Sigmoid colon (tissue), 7 donors: ENCODE measurements at places on chromosomes 12 and 14. TPM values are rescaled to one million over a fixed set of nuclear protein-coding genes. Genes with fewer than 3 reads are reported as not detected.

The TRMT61A gene
- 23.3 TPM for total RNA-seq

The CMAS gene
- 29.1 TPM for total RNA-seq

The ANAPC7 gene
- 56.8 TPM for total RNA-seq

The KRT83 gene
- not detected for total RNA-seq

The KRT71 gene
- not detected for total RNA-seq

The ARHGEF25 gene
- total RNA-seq = 140 TPM

The MGST1 gene
- total RNA-seq = 156 TPM

The METAP2 gene
- total RNA-seq = 75.1 TPM

The AVPR1A gene
- 3.1 TPM for total RNA-seq
